T-helper 17 cell (primary cell): ENCODE measurements at places on chromosomes 5 and 9. TPM values are rescaled to one million over a fixed set of nuclear protein-coding genes. Genes with fewer than 3 reads are reported as not detected.
A peak's percentile ranks its signal among the peaks of the same experiment; 100 is the strongest.

GRCh38 chr5:137401946-137402345, 97.2 kb downstream of the SPOCK1 start:
- peaks cover 29% of the 10 kb centered on the region for H3K27me3 ChIP-seq
- no peak overlapping the region for H3K4me3 ChIP-seq
- H3K4me1 ChIP-seq, result no peaks in the 10 kb centered on the region
- H3K36me3 ChIP-seq, result peaks cover 3% of the 10 kb centered on the region

- H3K36me3 ChIP-seq, result no peaks in the 10 kb centered on the region
- no peak for DNase-seq
These were observed 113.5 kb upstream of the TNPO1 start for GRCh38 chr5:72702881-72703434.

GRCh38 chr9:68540712-68541535, at the start of gene TMEM252:
TSS of gene TMEM252 (minus strand) at chr9:68540883. CDS start at chr9:68540814, 69 bp downstream.
- no peak within 1 kb of the TSS for H3K4me3 ChIP-seq
- DNase-seq, result no peak
- H3K27ac ChIP-seq, result no peak within 1 kb of the TSS
- peaks cover 39% of the 10 kb centered on the region for H3K27me3 ChIP-seq
- H3K36me3 ChIP-seq, result no peaks in the 10 kb centered on the region

GRCh38 chr5:45385321-45386058, 310.7 kb downstream of the HCN1 start:
- no peak overlapping the region for H3K4me3 ChIP-seq
- no peaks in the 10 kb centered on the region for H3K36me3 ChIP-seq
- H3K4me1 ChIP-seq, result no peaks in the 10 kb centered on the region
- no peak overlapping the region for H3K27ac ChIP-seq
- DNase-seq, result no peak

DNA sequence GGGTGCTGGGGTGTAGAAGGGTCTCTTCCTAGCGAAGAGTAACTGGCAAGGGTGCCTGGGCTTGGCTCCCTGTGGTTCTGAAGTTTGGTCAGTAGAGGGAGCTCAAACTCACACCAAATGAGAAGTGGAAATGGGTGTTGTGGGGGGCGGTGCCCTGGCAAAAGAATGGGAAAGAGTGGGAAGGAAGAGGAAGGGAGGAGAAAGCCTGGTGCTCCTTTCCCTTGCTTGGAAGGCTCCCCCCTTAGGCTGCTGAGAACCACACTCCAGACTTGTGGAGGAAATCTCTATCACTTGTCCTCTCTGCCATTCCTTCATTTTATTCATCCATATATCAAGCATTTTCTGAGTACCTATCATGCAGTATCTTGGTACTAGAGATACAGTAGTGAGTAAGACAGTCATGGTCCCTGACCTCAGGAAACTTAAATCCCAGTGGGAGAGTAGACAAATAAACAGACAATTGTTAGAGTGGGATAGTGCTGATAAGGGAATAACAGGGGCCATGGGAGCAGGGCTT, 13.0 kb downstream of the SLC4A9 start:
- H3K4me3 ChIP-seq, result no peak overlapping the region
- peaks cover 10% of the 10 kb centered on the region for H3K4me1 ChIP-seq
- H3K27ac ChIP-seq, result peak overlapping the region; percentile 80
- no peak for DNase-seq

- H3K27me3 ChIP-seq, result no peaks in the 10 kb centered on the region
- DNase-seq, result no peak
- H3K27ac ChIP-seq, result no peak overlapping the region
- no peak overlapping the region for H3K4me3 ChIP-seq
These were observed 45.5 kb upstream of the CDC42SE2 start for GRCh38 chr5:131218392-131218791.

DNA sequence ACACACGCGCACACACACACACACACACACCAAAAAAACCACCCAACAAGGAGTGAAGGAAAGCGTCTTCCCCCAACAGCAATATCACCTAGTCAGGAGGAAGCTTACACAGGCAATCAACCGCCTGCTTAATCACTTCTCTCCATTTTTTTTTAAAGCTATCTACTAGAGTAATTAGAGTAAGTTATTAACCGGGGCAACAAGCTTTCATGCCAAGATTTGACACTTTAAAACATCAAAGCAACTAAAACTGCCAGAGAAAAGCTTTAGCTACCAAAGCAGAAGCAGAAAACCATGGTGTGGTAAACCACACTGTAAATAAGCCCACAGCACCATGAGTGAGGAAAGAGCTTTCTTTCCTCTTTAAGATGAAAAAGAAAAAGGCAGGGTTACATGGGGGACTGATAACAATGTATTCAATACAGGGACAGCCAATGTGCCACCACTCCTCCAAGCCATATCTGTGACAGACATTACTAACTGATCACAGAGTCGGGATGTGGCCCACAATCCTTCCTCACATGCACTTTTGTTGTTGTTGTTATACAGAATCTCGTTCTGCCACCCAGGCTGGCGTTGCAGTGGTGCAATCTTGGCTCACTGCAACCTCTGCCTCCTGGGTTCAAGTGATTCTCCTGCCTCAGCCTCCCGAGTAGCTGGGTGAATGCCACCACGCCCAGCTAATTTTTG, 282.1 kb downstream of the CRB2 start:
- DNase-seq, result no peak
- H3K27ac ChIP-seq, result peak overlapping the region; percentile 71
- peaks cover 18% of the 10 kb centered on the region for H3K4me1 ChIP-seq
- peak overlapping the region; percentile 88 for H3K4me3 ChIP-seq

DNA sequence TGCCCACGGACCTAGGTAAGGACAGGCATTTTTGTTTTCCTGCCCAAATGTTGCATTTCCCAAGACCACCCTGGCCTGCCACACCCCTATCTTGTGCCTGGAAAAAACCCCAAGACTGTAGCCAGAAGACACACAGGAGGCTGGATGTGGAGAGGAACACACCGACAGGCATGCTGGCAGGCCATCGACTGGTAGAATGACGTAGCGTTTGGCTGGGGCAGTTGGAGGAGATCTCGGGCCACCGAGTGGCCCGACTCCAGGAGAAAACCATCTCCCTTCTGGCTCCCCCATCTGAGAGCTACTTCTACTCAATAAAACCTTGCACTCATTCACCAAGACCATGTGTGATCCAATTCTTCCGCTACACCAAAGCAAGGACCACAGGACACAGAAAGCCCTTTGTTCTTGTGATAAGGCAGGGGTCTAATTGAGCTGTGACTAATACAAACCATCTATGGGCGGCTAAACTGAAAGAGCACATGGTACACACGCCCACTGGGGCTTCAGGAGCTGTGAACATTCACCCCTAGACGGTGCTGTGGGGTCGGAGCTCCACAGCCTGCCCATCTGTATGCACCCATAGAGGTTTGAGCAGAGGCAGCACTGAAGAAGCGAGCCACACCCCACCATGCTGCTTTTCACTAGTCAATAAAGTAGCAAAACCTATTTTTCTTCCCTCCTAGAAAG, 38.9 kb upstream of the N4BP3 start:
- no peak overlapping the region for H3K27ac ChIP-seq
- H3K4me1 ChIP-seq, result peaks cover 2% of the 10 kb centered on the region
- no peaks in the 10 kb centered on the region for H3K36me3 ChIP-seq
- H3K27me3 ChIP-seq, result peaks cover 10% of the 10 kb centered on the region

DNA sequence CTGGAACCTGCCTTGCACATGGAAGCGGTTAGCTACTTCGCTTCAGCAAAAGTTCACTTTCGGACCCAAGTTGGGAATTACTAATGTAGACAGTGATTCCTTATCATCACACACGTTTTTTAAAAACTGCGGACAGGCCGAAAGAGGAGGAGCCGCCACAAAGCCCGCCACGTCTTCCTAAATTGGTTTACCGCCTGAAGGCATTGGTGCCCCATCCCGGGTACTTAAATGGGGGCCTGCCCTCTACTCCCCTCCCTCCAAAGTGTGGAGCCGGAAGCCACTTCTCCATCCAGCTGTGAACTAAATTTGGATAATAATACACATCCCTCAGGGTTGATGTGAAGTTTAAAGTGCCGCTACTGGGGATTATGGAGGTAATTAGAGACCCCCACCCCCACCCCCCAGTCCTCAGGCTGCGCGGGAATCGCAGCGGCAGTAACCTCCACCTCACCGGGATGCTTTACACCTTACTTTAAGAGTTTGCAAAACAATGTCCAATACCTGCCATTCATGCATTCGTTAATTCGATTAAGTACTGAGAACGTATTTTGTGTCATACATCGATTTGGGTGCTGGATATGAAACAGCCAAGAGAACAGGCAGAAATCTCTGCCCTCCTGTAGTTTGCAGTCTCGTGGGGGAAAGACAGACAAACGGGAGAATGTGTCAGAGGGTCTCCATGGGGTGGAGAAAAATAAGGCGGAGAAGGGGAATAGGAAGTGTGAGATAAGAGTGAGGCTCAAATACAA, 937 bp upstream of the MACROH2A1 start:
- H3K36me3 ChIP-seq, result peaks cover 2% of the 10 kb centered on the region
- peaks cover 8% of the 10 kb centered on the region for H3K27me3 ChIP-seq
- peaks cover 23% of the 10 kb centered on the region for H3K4me1 ChIP-seq
- peak overlapping the region; percentile 83 for H3K27ac ChIP-seq

- no peaks in the 10 kb centered on the region for H3K27me3 ChIP-seq
- H3K36me3 ChIP-seq, result peaks cover 4% of the 10 kb centered on the region
- H3K4me3 ChIP-seq, result peak overlapping the region; percentile 93
- DNase-seq, result peak; percentile 6
- peak overlapping the region; percentile 95 for H3K27ac ChIP-seq
- H3K4me1 ChIP-seq, result peaks cover 32% of the 10 kb centered on the region
These were observed 721 bp upstream of the MAML1 start for GRCh38 chr5:179731791-179732411.

GRCh38 chr5:154647114-154647760, 107.9 kb upstream of the LARP1 start:
- H3K4me1 ChIP-seq, result peaks cover 10% of the 10 kb centered on the region
- no peak for DNase-seq
- peaks cover 6% of the 10 kb centered on the region for H3K36me3 ChIP-seq

DNA sequence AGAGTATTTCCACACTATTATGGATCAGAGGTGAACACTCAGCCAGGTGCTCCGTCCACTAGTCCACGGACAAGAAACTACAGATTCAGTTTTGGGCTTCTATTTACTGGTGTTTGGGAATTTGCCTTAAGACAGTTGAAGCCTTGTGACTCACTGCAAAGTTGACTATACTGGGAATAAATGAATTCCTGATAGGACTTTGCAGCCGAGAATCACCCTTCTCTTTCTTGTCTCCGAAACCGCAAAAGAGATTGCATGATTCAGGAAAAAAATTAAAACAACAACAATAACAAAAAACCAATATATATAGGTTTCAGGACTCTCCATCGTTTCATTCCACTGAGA, 716 bp downstream of the TMEM171 start:
- H3K4me1 ChIP-seq, result peaks cover 23% of the 10 kb centered on the region
- H3K27ac ChIP-seq, result no peak overlapping the region
- H3K4me3 ChIP-seq, result peak overlapping the region; percentile 55
- H3K27me3 ChIP-seq, result peaks cover 72% of the 10 kb centered on the region

- H3K4me1 ChIP-seq, result peaks cover 22% of the 10 kb centered on the region
- DNase-seq, result no peak
- no peaks in the 10 kb centered on the region for H3K27me3 ChIP-seq
- H3K27ac ChIP-seq, result peak overlapping the region; percentile 37
- H3K36me3 ChIP-seq, result no peaks in the 10 kb centered on the region
- no peak overlapping the region for H3K4me3 ChIP-seq
These were observed 3.5 kb upstream of the SUSD3 start for GRCh38 chr9:93054758-93055704.

DNA sequence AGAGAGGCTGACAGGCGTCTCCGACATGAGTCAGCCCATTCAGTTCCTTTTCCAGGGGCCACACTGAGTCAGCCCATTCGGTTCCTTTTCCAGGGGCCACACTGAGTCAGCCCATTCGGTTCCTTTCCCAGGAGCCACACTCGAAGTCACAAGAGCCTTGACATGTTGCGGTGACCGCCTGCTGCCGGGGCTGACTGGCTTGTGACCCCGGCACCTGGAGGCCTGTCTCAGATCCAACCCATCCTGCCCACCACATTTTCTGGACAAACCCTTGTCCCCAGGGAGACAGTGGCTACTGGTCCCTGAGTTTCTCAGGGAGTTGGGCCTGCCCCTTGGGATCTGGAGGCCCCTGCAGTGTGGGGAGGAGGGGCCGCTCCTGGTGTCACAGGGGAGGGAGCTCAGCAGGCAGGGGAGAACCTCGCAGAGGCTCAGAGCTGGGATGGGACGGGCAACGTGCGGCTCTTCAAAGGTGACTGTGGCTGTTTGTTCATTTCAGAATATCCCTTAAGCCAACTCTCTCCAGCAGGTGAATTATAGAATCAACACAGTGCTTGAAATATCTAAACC, 40.5 kb upstream of the LPCAT1 start:
- no peak overlapping the region for H3K27ac ChIP-seq
- no peak for DNase-seq
- H3K27me3 ChIP-seq, result peaks cover 31% of the 10 kb centered on the region
- no peak overlapping the region for H3K4me3 ChIP-seq

GRCh38 chr5:160398806-160399205, 1.0 kb downstream of the FAM200C start:
- H3K4me3 ChIP-seq, result peak overlapping the region; percentile 87
- no peak for DNase-seq
- peak overlapping the region; percentile 92 for H3K27ac ChIP-seq
- peaks cover 8% of the 10 kb centered on the region for H3K4me1 ChIP-seq
- H3K27me3 ChIP-seq, result no peaks in the 10 kb centered on the region
- H3K36me3 ChIP-seq, result peaks cover 6% of the 10 kb centered on the region

DNA sequence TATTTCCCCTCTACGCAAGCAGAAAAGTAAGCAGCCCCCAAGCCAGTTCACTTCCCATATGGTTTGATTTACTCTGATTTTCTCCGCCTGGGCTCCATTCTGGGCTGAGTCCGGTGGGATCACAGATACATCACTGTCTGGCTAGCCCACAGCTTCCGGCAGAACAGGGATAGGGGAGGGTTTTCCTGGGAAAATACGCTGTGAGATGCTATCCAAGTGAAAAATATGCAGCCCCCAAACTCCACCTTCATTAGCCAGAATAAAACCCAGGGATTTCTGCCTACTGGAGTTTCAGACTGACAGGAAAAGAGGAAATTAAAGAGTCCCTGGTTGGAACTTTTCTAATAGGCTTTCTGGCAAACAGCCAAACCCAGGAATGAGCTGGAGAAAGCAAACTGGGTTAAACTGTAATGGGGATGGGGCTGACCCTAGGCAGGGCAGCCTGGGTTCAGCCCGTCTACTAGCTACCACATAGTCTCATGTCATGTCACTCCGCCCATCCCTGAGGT, 16.9 kb upstream of the NIPAL4 start:
- no peak overlapping the region for H3K4me3 ChIP-seq
- no peak overlapping the region for H3K27ac ChIP-seq
- no peak for DNase-seq
- no peaks in the 10 kb centered on the region for H3K4me1 ChIP-seq
- no peaks in the 10 kb centered on the region for H3K27me3 ChIP-seq

- H3K27ac ChIP-seq, result no peak overlapping the region
- H3K4me3 ChIP-seq, result no peak overlapping the region
- H3K27me3 ChIP-seq, result peaks cover 6% of the 10 kb centered on the region
- no peaks in the 10 kb centered on the region for H3K4me1 ChIP-seq
These were observed 280.2 kb downstream of the SPOCK1 start for GRCh38 chr5:137218896-137219295.

C5orf58 gene
- not detected for total RNA-seq

ZNF300 gene
- total RNA-seq, result 1.2 TPM

ACTBL2 gene
- total RNA-seq, result not detected
